ENCODE measurements at places on chromosomes 2 and 18.
A peak's percentile ranks its signal among the peaks of the same experiment; 100 is the strongest.

DNA sequence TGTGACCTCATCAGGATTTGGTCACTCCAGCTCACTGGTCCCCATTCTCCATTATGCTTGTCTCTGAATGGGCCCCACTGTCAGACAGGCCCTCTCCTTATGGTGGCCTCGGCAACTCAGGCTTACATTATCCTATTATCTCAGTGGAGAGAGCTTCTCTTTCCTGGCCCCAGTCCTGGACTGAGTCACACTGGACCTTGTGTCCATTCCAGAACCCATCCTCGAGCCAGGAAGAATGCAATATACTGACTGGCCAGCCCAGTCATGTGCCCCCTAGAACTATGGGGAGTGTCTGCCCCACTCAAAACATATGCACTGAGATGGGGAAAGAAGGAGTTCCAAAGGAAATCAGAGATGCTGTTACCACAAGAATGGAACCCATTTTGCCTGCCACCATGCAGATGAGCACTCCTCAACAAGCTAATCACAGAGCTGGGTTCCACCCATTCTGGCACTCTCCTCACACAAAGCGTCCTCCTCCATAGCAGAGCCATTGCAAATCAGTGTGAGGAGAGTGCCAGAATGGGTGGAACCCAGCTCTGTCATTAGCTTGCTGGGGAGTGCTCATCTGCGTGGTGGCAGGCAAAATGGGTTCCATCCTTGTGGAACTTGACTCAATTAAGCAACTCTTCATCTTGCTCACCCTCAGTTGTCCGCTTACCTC, 71.9 kb downstream of the CHRNA1 start:
- DNase-seq = no peak

DNA sequence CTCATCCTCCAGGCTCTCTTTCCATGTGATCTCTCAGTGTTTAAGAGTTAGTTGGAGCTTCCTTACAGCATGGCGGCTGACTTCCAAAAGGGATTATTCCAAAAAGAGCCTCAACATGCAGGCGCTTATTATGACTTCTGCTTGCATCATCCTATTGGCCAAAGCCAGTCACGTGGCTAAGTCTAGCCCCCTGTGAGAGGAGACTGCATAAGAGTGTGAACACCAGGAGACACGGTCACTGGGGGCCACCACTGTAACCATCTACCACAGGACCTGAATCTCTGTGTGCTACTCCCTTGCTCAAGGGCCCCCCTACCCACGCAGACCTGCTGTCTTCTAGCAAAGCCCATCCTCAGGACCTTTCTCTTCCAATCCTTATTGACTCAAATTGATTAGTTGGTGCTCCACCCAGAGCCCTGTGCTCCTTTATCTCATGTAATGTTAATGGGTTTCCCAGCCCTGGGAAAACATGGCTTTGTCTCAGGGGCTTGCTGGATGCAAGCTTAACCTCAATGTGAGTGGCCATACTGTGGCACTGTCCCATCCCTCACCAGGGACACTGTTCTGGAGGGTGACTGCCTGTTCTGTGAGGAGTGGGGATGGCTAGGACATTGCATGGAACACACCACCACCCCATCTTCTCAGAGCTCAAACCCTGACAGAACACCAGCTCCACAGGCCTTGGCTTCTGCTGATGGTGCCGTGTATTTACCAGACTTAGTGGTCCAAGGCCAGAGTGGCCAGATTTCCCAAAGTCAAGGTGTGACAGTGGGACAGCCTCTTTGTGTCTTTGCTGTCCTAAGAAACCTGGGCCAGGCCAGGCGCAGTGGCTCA, 4.2 kb downstream of the IL1RN start:
- no peak for DNase-seq

DNA sequence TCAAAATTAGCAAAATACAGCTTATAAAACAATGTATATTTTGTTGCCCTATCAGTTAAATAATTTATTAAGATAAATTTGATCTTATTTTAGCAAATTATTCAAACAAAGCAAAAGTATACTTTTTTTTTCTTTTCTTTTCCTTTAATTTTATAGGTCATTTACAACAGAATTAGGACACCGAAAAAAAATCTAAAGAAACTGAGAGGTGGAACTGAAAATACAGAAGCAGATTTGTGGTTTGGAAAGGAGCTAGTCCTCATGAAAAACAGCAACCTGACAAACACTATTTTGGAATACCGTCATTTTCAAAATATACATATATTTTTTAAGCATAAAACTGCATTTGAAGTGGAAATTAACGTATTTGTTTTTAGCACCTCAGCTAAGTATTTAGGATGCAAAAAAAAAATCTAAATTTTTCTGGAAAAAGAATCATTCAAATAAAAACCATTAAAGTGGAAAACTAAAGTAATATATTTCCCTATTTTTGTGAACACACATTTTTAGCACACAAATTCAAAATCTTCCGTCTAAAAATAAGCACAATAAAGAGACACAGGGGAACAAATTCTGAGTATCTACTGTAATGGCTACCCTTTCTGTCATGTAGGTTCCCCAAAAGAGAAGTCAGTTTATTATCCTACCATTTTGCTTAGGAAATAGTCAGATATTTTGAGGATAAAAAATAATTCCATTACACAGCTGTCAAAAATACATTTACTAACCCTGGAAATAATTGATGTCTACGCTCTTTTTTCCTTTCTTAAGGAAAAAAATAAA, 2.7 kb downstream of the CCDC88A start:
- DNase-seq = no peak

DNA sequence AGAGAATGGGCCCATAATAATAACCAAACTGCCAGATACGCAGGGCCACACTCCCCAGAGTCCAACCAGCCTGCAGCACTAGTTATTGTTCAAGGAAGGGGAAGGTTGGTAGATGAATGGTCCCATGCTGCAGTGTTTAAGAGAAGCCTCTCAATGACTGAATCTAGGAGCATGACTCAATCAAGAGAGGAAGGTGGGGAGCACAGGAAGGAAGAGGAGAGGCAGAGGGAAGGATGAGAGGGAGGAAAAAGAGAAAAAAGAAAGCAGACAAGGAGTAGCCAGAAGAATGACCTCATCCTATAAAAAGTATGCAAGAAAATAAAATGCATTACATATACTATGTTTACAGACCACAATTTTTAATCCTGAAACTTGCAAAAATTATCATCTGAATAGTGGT, 174.5 kb downstream of the TCF4 start:
- no peak for DNase-seq

GRCh38 chr2:178807227-178808008, at the start of gene TTN:
Gene TTN, minus strand, starts transcription at chr2:178807423. Its CDS starts 2,781 bp downstream, at chr2:178804642.
- no peak for DNase-seq

DNA sequence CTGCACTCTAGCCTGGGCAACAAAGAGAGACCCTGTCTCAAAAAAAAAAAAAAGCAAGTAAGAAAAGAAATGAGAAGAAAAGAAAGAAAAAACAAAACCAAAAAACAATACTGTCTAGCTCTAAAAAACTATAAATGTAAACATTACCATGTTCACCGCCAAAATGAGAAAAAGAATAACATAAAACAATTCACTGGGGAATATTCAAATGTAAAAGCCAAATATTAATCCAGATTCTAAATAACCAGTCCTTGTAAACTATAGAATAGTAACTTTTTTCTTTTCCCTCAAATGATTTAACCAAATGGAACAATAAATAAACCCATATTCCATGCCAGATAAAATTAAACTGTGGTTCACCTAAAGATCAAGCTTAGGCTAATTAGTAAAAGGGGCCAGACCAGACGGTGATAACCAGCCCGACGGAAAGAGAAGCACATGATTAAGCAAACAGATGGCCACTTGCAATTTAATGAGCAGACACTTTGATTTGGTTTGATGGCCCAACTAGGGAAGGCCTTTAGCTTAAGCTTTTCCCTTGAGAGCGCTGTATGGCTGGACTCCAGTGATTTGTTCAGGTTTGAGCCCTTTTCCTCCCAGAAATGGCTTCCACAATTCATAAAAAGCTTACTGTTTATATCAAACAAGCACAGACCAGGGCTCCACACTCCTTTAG, 39.4 kb upstream of the ZNF397 start:
- peak; percentile 23 for DNase-seq

DNA sequence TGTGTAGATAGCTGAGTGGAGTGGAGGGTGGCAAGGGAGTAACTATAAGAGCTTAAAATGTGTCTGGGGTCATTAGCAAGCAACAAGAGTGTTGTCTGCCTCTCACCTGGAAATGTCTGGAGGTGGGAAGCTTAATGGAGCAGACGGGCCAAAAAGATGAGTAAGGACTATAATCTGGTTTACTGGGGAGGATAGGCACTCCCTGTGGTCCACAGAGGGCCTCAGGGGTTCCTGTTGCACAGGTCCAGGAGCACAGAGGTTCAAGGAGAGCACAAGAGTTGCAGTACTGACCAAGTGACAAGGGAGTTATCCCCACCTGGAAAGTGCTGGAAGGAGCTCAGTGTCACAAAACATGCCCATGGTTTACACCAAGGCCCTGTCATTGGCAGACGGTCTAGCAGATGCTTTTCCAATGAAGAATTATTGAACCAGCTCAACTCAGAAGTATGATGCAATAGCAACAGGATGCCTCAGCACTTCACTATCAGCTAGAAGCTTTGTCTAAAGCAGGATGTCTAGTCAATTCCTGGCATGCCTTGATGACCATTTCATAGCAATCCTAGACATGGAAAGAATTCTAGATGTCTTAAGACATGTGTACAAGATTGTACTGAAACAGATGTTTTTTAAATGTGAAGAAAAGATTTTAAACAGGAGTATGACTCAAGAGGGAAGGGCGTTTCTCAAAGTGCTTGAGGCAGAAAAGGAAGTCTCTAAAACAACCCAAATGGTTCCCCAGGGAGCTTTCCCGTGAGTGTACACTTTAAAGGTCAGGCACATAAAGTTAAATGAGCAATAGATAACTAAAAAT, 62.9 kb upstream of the SERPINE2 start:
- no peak for DNase-seq

DNA sequence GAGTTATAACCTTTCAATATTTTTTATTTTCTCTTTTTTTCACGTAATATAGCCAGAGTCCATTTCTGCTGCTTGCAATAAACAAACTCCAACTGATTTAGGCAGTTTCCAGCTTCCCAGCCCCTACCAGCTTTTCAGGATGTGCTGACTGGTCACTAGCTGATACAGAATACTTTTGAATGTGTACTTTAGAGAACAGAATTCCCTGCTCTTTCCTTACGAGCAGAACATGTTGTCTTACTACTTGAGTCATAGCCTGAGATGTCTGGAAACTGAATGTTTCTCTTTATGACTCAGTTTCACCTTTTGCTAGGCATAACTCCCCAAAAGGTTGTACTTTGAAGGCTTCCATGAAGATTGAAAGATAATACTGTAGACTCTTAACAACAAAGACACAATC, 44.5 kb upstream of the KCNE4 start:
- no peak for DNase-seq

DNA sequence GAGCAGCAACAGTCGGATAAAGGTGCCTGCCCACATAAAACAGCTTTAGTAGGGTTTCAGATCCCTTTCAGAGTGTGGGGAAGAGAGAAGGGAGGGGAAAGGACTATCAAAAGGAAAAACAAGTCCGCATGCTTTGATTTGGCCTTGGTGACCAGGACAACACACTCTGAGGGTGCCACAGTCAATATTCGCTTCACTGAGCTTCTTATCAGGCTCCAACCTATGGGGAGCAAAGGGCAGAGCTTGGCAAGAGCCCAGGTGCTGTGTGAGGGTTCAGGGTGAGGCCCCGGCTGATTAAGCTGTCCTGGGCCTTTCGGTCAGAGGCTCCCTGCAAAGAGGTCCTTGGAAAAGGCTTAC, 237.4 kb upstream of the SMAD2 start:
- no peak for DNase-seq

DNA sequence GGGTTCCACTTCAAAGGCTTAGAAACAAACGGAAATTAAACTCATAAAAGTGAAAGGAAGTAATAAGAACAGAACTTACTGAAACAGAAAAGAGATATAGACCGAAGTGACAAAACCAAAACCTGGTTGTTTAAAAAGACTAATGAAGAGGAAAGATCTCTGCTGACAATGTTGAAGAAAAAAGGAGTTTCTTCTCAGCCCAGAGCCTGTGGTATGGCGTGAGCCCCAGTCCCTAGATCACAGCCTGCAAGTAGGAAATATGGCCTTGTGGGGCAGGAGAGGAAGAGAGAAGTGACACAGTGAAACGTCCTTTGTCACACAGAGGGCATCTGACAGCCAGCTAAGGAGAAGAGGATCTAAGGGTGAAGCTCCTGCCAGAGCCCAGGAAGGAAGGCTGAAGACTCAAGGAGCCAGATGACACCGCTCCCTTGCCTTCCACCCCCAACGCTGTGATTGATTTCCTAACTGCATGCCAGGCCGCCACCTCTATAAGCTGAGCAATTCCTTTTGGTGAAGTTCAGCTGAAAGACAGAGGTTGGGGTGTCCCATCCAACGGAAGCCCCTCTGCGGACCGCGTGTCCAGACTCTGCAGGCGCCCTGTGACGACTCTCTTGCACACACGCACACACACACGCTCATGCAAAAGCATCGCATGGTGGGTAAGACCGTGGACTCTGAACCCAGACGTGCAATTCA, 141.1 kb downstream of the HDAC4 start:
- no peak for DNase-seq

- DNase-seq = no peak
Measured at GRCh38 chr2:204840504-204840903, 295.2 kb downstream of the PARD3B start.
